Gastroesophageal sphincter (tissue), 4 donors: ENCODE measurements at places on chromosomes 11 and 22.

- ATAC-seq = peak; percentile 32
These were observed 9.3 kb downstream of the SLC37A2 start for GRCh38 chr11:125072218-125072960.

- no peak for ATAC-seq
These were observed 29.8 kb downstream of the KCNE3 start for GRCh38 chr11:74437441-74438042.

DNA sequence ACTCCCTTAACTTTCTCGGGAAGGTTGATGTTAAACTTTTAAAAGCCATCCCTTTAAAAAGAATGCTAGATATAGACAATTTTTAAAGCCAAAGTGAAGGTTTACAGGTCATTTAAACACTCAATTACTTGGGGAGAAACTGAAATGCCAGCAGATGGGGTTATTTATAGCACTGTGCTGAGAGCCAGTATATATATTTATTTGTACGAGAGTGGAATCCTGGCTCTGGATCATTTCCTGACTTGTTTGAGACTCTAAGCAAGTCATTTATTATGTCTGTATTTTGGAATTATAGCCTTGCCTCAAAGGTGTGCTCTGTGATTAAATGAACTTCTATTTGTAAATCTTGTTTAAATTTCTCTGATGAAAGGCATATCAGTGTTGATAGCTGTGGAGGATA is 6.8 kb upstream of the ZBED5 start:
- ATAC-seq = no peak

DNA sequence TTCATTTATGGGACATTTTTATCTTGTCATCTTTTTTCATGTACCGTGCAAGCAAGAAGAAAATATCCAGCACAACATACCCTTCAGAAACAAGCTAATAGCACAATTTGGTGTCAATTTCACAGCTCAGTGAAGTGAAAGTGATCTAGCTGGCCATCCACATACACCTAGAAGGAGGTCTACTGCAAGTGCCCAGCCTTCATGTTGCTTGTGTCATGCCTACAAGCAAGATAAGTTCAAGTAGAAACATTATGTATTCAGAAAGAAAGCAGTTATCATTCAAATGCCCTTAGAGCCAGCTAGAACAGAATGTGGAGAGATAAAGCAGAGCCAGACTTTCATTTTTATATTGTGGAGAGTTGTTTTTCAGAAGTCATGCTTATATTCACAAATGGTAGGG is 325.7 kb upstream of the PITPNB start:
- no peak for ATAC-seq

DNA sequence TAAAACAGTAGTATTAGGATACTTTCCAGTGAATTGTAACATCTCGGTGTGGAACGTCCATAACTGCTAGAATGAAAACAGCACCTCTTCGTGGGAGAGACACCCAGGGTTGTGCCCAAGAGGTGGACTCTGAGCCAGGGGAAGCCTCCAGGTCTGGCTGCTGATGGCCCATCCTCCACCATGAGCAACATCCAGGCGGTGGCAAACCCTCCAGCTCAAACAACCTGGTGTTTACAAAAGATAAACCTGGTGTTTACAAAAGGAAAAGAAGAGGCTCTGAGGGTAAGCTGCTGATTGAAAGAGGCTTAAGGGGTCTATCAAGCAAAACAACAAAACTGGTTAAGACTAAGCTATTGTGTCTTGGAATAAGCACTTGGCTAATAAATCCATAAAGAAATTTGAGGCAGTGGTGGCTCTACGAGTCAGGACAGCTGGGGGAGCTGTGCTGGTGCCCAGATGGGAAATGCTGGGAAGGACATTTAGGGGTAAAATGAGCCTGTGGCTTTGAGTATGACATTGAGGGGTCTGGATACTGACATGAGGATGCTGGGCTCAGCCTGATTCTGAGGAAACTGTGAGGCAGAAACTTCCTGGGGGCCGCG is 909.0 kb downstream of the BRD1 start:
- ATAC-seq = no peak

GRCh38 chr11:83568516-83568915 is 282.3 kb upstream of the CCDC90B start:
- ATAC-seq = no peak

- no peak for ATAC-seq
These were observed 2.2 kb downstream of the BCR start for GRCh38 chr22:23182309-23183060.

DNA sequence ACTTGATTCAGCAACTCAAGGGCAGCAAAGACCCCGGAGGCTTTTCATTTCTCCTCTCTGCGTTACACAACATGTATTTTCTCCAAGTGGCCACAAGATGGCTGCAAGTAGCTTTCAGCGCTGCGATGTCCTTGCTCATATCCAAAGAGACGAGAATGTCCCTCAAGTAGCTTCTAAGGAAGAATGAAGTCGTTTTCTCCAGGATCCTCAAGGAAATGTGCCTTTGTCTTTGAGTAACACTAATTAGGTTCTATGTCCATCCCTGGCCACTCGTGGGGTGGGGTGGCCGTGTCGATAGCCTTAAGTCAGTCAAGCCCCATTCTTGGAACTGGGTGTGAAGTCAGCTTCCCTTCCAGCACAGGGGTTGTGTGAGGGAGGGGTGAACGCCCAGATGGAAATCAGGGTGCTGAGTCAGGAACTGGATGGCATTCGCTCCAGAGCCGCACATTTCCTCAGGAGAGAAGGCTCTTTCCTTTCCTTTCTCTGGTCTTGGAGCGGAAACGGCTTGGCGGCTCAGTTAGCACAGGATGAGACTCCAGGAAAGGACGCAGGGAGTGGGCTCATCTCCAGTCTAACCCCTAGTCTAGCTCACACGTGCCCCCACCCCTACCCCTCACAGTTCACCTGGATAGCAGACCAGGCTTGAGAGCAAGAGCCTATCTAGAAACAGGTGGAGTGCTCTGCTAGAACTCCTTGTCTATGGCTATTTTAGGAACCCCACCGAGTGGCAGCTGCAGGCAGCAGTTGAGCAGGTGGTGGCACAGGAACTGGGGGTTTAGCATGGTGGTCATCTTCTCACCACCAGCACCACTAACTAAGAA is 44.3 kb downstream of the NNMT start:
- ATAC-seq = peak; percentile 82

DNA sequence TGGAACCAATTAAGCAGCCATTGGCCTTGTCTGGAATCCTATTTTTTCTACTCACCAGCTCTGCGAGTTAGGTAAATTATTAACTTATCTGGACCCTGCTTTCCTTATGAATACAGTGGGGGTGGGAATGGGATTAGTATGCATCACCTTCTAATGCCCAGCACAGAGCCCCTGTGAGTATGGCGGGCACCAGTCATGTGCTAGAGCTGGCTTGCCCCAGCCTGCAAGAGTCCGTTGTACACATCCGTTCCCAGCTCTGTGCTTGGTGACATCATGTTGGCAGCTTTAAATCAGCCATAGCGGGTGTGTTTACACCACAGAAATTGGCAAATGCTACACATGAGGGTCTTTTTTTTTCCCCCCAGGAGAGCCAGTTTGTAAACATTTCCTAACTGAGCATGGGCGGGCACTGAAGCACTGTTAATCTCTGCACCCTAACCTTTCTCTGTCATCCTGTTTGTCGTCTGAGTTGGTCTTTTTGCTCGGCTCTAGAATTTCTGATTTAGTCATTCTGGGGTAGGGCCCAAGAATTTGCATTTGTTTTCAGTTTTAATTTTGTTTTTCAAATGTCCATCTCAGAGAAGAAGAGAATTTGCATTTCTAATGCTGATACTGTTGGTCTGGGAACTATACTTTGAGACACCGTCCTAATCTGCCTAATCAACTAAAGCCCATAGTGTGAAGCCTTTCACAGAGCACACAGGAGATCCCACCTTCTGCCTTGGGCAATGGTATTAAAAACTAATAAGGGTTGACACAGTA is 130.3 kb upstream of the TBCEL start:
- ATAC-seq = no peak

DNA sequence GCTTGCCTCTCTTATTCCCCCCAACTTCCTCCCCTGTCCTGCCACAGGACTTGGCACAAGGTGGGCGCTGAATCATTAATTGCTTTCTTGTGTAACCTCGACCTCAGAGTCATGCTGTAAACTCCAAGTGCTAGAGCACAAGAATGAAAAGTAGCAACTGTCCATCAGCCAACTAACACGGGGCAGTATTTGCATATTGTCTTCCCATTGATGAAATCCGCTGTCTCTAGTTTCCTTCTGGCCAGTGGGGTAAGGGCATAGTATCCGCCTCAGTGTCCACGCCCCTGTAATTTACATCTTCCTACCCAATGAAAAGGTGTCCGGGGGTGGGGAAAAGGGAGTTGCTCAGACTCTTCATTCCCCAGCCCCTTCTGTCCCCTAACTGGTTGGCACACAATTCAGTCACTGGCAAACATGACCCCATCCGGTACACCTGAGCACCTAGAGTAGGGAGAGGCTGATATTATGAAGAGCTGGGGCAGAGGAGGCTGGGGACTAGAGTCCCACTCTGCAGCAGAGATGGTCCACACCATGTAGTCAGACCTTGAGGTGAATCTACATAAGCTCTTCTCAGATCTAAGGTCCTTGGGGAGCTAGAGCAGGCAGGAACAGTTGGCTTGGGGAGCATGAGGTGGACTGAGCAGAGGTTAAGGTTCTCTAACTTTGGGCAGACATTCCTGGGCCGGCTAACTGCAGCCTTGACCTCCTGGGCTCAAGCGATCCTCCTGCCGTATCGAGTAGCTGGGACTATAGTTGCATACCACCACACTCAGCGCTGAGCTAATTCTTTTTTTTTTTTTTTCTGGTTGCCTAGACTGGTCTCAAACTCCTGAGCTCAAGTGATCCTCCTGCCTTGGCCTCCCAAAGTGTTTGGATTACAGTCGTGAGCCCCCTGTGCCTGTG is 6.8 kb upstream of the GGA1 start:
- no peak for ATAC-seq

DNA sequence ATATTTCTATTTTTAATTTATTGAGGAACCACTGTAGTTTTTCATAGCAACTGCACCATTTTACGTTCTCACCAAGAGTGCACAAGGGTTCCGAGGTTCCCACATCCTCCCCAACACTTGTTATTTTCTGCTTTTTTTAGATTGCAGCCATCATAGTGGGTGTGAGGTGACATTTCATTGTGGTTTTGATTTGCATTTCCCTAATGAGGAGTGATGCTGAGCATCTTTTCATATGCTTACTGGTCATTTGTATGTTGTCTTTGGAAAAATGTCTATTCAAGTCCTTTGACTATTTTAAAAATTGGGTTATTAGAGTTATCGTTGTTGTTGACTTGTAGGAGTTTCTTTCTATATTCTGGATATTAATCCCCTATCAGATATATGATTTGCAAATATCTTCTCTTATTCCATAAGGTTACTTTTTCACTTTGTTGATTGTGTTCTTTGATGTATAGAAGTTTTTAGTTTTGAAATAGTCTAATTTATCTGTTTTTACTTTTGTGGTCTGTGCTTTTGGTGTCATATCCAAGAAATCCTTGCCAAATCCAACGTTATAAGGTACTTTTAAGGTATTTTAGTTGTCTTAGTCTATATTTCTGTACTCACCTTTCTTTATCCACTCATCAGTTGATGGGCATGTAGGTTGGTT is 9.0 kb downstream of the NEAT1 start:
- ATAC-seq = no peak

- peak; percentile 22 for ATAC-seq
These were observed at the start of gene SEZ6L for GRCh38 chr22:26169315-26170111. Gene SEZ6L (plus strand): TSS chr22:26169462. CDS start chr22:26169670, 208 bp downstream.

DNA sequence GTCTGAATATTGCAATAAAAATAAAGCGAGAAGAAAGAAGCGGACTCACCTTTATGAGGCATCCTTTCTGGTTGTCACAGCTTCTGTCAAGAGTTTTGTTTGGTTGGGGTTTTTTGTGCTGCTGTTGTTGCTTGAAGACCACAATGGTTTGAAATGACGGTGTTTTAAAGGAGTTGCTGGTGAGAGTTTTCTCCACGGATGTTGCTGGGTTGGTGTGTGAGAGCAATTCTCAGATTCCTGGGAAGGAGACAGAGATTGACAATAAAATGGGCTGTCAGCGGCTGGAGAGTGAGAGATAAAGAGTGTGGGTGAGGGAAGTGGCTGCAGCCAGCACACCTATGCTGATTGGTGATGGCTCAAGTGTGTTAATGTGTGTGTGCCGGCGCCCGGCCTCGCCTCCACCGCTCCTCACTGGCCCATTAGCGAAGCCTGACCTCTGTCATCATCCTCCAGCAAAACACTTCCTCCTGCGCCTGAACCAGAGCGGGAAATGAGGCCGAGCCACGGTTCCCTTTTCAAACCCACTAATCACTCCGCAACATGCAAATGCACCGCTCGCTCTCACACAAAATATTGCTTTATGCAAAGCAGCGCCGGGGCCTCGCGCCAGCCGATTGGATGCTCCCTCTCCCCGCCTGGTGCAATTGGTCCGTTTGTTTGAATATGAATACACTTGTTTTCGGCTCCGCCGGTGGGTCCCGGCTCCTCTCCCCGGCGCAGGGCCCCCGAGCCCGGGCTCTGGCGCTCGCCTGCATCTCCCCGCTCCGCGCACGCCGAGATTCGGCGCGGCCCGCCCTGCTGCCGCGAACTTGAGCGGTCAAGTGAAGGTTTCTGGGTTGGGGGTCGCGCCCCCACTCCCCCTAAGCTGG is at the start of gene PAX6:
TSS of gene PAX6 (minus strand) at position 544 of the 869 bp plus-strand sequence. CDS start 4,911 bp downstream, outside the sequence.
- ATAC-seq = no peak

DNA sequence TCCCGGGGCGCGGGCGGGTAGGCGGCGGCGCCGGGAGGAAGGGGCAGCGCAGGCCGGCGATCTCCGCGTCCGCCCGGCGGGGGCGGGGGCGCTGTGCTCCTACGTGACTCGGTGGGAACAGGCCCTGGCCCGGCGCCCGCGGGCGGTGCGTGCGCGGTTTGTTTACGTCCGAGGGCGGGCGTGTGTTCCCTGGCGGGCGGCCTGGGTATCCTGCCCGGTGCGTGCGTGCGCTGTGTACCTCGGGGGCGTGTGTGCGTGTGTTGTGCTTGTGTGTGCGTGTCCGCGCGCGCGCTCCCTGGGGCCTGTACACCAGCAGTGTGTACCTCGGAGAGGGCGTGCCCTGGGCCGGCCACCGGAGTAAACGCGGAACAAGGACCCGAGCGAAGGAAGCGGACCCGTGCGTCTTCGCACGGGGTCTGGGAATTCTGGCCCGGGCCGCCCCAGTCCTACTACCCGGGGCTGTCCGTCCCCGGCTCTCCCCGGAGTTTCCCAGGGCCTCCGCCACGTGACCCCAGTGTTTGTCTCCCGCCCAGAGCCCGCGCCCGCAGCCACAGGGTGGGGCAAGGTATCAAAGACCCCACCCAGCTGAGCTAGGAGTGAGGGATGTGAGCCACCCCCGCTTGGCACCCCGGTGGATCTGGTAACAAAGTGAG is 769 bp downstream of the MAFF start:
- peak; percentile 77 for ATAC-seq

DNA sequence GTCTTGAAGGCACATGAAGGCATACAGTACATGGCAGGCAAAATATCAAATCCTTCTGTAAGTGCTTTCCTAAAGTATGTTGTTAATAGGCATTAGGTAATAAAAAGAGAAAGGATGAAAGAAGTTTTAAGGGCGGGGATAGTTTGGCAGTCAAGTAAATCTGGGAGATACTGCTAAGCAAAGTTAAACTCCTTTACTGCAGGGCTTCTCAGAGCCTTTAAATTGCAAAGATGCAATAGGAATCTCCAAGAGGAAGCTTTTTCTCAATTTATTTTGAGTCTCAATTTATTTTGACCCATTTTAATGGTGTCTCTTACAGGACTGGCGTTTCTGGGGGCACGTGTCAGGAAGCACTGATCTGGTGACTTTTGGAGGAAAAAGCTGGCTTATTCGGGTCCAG is 12.8 kb upstream of the PHF21A start:
- no peak for ATAC-seq
